ENCODE measurements at places on chromosomes 12 and 14.

DNA sequence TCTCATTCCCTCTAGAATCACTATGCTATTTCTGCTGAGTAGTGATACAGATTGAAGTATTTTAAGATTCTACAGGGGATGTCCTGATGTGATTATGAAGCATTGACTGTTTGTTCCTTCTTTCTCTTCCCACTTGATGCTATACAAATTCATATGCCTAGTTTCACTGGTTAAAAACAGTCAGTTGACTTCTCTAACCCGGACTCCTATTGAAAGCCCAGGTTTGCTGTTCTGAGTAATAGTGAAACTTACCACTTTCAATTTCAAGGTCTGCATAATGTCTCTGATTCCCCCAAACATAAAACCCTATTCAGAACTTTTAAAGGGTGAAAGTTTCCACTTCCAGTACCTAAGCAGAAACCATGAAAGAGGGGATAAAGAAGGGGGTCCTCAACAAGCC is 117.7 kb upstream of the RPL10L start:
- DNase-seq, result no peak

DNA sequence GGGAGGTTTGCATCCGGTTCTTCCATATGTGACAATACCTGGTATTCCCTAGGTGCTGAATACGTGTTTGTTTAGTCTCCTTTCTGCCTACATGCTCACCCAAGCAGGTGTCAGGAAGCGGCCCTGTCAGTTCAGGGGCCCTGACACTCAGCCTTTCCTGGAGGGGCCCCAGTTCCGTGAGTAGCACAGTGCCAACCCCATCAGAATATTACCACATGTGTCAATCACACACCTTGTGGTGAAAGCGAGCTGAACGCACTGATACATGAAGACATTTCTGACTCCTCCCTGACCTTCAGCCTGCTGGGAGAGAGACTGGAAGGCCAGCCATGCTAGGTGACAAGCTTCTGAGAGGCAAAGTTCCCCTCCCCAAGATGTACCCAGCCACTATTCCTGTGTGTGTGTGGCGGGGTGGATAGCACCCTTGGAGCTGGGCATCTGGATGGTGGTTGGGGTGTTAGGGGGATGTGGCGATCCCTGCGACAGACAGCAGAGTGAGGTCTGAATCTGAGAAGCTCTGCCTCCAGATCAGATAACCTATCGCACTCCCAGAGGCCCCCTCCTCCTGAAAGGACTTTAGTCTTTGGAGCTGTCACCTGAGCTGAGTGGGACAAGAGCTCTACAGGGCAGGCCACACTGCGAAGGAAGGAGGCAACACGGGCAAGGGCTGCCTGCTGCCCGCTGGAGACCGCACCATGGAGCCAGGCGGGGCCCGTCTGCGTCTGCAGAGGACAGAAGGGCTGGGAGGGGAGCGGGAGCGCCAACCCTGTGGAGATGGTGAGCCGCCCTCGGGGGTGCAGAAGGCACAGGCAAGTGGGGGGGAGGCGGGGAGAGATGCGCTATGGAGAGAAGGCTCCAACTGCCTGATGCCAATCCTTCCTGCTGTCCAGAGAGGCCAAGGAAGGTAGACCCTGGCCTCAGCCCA is at the start of gene SOAT2:
Gene SOAT2 (plus strand): TSS at position 604 of the 925 bp plus-strand sequence. CDS start 92 bp downstream, at position 696.
- no peak for DNase-seq

- DNase-seq, result peak; percentile 63
Measured at GRCh38 chr12:20368114-20368650, at the start of gene PDE3A. TSS of gene PDE3A (plus strand) at chr12:20368537. CDS start at chr12:20369285, 748 bp downstream.

DNA sequence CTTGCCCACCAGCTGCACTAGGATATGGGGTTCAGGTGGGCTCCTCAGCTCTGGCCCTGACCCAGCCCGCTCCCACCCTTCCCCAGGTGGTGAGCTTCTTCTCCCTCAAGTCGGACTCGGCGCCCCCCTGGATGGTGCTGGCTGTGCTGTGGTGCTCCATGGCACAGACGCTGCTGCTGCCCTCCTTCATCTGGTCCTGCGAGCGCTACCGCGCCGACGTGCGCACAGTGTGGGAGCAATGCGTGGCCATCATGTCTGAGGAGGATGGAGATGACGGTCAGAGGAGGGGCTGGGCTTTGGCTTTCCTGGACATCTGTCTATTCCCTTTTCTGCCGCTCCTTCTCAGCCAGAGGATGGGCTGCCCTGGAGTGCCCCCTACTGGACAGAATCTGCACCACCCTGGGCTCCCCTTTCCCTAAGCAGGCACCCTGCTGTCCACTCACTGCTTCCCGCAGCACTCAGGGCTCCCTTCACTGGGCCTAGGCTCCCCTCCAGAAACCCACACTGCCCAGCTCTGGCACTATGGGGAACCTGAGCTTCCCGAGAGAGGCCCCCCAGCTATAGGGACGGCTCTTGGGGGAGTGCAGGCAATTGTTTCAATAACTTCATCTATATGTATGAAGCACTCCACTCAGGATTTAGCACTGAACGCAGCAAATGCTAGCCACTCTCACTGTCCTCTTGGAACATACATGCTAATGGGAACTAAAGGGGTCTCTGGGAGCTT is 2.6 kb upstream of the P3H3 start:
- DNase-seq, result peak; percentile 33

DNA sequence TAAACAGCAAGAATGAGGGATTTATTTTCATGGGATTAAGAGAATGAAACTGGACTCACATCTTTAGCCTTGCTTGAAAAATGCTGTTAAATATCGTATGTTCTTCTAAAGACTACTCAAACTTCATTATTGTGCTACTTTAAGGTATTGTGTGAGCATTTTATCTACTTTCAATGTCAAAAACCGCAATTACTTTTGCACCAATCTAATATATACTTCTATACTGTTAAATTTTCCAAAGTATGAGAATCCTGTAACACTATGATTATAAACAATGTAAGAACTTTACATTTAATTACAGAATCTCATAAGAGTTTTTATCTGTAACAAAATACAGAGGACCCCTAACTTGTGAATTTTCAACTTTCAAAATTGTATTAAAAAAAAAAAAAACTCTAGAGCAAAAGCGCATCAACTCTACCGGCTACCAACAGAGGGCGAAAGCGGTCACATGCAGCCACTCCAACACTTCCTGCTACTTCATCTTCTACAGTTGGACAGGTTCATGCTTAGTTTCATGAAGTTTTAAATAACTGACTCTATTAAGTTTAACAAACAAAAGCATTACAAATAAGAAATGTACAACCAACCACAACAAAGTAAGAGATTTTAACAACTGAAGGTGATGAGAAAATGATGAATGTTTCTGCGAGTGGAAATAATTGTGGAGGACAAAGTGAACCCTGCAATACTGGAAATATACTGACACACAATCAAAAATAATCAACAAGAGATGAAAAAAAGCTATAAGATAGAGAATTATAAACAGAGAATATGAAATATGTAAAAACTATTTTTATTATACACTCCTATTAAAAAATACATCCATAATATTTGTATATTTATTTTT is 210.9 kb downstream of the MED13L start:
- no peak for DNase-seq

DNA sequence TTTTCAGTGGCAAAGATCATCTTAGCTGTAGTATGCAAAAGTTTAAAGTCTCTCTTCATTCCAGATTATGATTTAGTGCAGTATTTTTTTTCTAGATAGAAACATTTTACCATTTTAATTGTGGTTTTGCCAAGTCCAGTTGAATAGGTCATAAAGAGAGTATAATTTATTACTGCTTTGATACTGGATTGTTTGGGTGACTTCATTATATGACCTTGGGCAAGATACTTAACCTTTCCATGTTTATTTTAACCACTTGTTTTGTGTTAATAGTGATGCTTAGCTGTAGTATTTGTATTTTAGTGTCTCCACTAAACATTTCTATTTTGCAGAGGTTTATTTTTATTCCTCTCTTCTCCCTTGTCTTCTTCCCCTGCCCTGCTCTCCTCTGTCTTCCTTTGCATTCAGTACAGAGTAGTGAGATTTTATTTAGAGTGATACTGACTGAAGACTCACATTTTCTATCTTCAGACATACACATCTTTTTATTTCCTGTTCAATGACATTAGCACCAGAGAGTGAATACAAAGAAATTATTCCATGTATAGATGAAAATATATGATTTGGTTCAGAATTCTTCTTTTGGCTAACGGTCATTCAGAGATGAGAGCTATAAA is 215.2 kb downstream of the ERC1 start:
- no peak for DNase-seq

DNA sequence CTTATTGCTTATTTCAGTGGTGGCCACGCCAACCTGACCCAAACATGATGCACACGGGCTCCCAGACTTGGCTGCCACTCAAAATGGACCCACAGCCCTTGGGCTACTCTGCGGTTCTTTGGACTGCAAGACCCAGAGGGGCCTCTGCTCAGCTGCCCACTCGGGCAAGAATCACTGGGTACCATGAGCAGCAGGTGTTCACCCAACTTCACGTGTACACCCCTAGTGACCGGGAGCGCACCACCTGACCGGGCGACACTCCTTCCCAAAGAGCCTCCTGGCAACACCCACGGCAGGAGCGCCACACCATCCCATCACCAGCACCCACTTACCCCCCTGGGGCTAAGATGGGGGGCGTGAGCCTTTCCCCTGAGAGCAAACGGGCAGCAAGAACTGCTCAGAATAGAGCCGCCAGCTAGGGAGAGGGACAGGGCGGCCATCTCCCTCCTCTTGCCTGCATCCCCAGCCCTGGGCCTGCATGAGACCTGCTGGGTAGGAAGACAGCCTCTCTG is 32.0 kb downstream of the CCNK start:
- no peak for DNase-seq

GRCh38 chr12:39375206-39375808 is 67.6 kb downstream of the KIF21A start:
- no peak for DNase-seq
